ENCODE measurements at places on chromosomes 3 and 15.
A peak's percentile ranks its signal among the peaks of the same experiment; 100 is the strongest.

DNA sequence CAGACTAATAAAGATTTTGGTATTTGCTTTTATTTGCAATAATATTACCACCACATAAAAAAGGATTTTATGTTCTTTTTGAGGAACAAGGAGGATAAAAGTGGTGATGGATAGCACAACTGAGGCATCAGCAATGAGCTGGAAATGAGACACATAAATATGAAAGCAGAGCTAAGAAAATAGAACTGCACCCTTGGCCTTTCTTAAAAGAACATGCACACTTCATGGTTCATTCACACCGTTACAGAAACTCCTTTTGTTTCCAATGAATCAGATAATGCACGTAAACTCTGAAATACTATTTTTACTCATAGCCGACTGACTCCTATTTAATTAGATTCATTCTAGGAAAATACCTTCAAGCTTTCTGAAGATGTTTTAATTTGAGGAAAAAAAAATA is 19.9 kb upstream of the DPH6 start:
- no peak for DNase-seq

DNA sequence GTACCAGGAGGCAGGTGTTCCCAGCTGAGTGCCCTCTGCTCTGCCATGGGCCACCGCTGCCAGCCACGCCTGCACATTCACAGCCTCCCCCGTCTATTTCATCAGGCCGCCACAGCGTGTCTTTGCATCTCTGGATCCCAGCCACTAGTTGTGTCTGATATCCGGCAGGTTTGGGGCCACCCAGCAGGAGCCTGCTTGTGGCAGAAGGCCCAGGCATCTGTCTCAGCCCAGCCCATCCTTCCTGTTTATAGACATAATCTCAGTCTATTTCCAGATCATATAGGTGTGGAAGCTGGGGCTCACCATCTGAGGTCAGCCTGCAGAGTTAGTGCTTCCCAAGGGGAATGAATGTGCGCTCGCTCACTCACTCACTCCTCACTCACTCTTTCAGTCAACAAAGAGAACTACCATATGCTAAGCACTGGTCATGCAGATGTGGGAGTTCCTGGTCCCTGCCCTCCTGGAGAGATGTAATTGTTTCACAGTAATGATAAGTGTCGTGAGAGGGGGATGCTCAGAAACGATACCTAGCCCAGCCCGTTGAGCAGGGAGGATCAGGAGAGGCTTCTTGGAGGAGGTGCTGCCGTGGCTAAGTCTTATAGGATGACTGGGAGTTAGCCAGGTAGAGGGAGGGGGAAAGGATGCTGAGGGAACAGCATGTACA is 60.6 kb downstream of the FGD5 start:
- no peak for DNase-seq

DNA sequence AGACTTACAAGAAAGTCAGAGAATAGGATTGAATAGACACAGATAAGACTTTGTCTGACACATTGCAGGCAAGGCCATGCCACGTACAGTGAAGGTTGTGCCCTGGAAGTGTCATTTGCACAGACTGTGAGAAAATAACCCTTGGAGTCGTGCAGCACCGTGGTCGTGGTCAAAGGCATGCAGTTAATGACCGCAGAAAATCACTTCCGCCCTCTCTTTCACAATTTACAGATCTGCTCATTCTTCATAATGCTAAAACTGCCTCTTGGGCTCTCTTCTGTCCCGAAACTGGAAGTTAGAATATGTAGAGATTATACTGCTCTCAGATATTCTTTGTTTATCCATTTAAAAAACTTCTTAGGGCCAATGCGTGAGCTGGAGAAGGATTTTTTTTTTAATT is 73.2 kb upstream of the CTXND1 start:
- DNase-seq: no peak

DNA sequence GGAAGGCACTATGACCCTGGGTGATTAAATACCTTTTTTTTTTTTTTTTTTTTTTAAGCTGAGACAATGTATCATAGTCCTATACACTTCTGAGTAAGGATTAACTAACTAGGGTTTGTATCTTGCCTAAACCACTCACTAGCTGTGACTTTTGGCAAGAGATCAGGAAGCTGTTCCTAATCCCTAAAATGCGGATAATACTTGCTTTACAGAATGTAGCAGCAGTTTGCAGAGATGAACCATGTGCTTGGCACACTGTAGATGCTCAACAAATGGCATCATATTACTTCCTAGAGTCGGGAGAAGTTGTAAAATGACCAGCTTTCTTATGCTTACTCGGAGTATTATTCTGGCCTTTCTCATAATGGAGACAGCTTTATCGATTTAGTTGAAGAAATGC is 25.6 kb upstream of the PYGO1 start:
- no peak for DNase-seq

- no peak for DNase-seq
These were observed 214.1 kb upstream of the CNTN6 start for GRCh38 chr3:878746-879145.

DNA sequence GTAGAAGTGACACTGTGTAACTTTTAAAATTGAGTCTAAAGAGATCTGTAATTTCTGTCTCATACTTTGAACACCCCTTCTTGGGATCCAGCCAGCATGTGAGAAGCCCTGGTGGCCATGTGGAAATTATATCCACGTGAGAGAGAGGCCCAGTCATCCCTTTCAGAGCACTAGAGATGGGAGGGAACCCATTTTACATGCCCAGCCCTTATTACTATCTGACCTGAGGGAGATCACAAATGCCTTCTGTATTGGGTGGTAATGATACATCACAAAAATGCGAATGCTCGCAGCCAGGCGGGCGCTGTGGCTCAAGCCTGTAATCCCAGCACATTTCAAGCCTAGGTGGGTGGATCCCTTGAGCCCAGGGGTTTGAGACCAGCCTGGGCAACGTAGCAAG is 27.3 kb upstream of the TRAK1 start:
- no peak for DNase-seq

DNA sequence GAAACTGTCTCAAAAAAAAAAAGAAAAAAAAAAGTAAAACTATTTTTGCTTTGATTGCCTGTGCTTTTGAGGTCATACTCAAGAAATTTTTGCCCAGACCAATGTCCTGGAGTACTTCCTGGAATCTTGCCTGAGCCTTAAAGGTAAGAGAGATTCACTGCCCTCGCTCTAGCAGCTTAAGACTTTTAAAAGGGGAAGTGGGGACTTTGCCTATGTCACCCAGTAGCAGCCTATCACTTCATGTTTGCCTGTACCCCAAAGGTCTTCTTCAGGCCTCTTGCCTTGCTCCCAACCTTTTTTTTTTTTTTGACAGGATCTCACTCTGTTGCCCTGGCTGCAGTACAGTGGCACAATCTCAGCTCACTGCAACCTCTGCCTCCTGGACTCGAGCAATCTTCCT is 18.9 kb upstream of the GOLGB1 start:
- DNase-seq: no peak

GRCh38 chr3:173395073-173395411 is 2.5 kb upstream of the NLGN1 start:
- no peak for DNase-seq

DNA sequence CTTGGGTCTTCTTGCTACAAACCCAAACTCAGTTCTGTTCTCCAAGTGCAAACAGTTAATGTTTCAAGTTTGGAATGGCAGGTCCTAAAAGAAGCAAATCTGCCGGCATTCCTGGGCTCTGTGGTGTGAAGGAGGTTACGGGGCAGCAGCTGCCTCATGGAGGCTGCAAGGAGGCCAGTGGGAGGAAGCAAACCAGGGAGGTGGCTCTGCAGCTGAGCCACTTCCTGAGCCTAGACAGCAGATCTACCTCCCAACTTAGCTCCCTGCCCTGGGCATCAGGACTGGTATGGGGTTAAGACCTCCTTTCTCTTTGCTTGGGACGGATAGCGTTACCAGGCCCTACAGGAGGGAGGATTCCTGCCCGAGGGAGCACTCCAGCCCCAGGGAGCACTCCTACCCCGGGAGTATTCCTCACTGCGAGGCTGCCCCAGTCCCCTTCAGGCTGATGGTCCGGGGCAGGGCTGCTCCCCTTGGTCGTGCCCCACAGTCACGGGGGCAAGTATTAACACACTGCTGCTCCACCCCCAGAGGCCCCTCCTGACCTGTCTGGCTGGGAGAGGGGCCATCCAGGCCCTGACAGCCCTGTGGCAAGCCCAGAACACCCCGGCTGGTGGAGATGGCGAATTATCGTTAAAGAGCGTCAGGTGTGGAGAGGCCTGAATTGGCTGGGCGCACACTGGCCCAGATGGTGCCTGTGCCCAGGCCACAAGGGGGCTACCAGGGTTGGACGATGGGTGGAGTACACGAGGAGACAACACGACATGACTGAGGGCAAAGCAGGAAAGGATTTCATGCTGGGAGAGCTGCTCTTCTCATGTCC is 129.9 kb downstream of the ATP10A start:
- DNase-seq: no peak

- no peak for DNase-seq
These were observed 23.8 kb upstream of the TM2D3 start for GRCh38 chr15:101675796-101676582.

DNA sequence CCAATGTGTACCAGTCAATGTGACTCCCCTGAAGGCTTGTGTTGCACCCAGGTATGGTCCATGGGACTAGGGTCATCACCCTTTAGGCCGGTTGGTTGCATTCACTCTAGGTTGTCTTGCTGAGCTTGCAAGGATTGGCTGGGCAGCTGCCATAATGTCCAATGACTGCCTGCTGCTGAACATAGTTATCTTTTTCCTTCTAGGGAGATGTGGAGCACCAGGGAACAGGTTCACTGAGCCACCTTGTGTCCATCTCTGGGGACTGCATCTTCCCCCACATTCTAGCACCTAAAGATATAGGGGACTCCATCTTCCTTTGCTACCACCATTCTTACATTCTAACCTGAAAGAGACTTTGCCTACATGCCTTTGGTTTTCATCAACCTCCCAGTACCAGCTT is 580.4 kb upstream of the TBL1XR1 start:
- DNase-seq: peak; percentile 4

DNA sequence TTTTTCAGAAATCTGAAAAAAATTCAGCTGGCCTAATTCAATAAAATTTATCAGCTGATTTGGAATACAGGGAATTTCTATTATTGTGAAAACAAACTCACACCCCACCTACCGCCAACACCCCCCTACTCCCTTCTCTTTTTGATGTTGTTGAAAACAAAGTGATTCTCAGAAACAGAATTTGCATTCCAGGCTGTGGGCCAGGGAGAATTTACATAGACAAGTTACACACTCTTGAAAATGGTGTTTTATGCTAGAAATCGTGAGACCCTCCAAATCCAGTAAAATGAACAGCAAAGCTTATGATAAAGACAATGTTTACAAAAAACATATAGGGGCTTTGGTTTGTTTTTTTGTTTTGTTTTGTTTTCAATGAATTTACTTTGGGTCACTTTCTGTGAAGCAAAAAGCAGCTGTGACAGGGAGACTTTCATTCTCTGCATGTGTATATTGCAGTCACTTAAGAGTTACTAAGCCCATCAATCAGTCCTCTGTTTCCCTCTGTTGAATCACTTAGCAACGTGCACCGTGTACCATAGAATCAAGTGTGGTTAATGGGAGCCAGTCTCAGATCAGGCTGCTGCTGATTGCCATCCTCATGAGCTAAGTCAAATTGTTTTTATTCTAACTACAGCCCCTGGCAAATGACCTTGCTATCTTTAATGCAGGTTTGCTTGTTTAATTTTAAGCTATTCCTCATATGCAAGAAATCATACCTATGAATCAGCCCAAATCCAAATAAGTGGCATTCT is 159.8 kb downstream of the ALCAM start:
- DNase-seq: no peak

DNA sequence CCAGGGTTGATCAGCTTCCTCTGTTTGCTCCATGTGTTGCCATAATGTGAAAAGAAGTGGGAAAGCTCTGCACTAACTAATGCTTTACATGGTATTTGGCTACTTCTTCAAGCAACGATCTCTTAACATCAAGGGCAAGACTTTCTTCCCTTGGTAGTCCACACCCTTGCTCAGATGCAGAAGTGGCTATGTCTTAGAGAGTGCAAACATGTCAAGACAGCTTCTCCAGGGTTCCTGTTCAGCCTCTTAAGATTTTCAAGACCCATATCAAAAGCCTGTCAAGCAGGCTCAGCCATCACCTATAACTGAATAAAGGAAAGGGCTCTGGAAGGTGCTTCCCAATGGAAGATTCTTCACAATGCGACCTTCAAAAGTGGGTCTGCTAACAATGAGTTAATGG is 64.8 kb upstream of the CSTA start:
- DNase-seq: no peak

- no peak for DNase-seq
These were observed 17.1 kb upstream of the EPB42 start for GRCh38 chr15:43237842-43238470.

GRCh38 chr15:65902373-65902772 is 33.1 kb downstream of the RAB11A start:
- DNase-seq: no peak

DNA sequence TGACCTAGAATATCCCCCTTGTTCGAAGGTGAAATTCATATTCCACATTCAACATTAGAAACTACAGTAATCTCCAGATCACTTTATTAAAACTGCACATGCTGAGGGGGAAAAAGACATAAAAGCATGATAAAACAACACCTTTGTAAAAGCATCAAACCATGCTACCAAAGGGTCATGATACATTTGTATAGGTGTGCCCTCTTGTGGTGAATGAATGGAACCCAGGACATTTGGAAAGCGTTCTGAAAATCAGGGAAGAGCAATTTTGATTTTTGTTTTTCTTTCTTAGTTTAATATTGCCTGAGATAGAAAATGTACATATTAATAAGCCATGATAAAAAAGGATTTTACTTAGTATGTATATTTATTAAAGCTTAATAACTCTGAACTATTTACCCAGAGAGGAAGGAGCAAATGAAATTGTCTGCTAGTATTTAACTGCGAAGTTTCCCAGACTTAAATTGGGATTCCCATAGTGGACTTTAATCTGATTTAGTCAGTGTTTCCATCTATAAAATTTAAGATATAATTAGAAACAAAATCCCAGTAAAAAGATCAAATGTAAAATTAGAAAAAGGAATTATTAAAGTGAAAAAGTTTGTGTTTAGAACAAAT is 105.8 kb upstream of the ARL6 start:
- no peak for DNase-seq

DNA sequence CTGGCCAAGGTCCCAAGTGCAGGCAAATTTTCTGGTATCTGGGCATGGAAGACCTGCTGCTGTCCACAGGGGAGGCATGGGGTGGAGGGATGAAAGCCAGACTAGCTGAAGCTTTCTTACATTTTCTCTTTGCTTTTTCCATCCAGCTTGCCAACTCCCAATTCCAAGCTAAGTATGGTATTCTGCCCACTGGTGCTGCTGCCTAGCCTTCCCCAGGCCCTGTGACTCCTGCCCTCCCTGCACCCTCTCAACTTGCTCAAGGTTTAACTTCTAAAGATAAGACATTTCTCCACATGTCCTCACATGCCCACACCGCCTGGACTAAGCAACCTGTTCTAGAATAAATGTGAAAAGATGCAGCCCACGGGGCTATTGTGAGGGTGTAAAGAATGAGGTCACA is 59.5 kb upstream of the HACD2 start:
- DNase-seq: no peak

- no peak for DNase-seq
These were observed 457.0 kb upstream of the ONECUT1 start for GRCh38 chr15:53247041-53247708.

GRCh38 chr15:68418611-68419161 is 13.3 kb downstream of the ITGA11 start:
- DNase-seq: no peak

GRCh38 chr3:4741404-4742307 is 237.6 kb upstream of the BHLHE40 start:
- no peak for DNase-seq
